ENCODE measurements at places on chromosomes 5 and 9.

- DNase-seq: no peak
Observed at GRCh38 chr5:148398698-148399121, 15.0 kb downstream of the FBXO38 start.

DNA sequence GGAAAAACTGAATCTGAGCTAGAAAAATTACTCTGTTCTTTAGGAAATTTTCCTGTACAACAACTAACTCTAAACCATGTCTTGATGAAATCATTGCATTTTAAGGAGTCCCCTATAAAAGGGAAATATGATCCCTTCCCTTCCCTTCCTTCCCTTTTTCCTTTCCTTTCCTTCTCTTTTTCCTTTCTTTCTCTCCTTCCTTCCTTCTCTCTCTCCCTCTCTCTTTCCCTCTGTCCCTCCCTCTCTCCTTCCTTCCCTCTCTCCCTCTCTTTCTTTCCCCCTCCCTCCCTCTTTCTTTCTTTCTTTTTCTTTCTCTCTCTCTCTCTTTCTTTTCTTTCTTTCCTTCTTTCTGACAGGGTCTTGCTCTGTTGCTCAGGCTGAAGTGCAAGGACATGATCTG is 42.2 kb upstream of the MYO10 start:
- no peak for DNase-seq

- no peak for DNase-seq
Observed at GRCh38 chr9:131875828-131876485, 136.1 kb upstream of the RAPGEF1 start.

- no peak for DNase-seq
Observed at GRCh38 chr9:32580631-32581300, 7.8 kb upstream of the NDUFB6 start.

- DNase-seq: no peak
Observed at GRCh38 chr9:7782400-7783120, 17.0 kb downstream of the DMAC1 start.
